Brain (organoid and tissue), 16 donors: ENCODE measurements at places on chromosomes 13 and 19. TPM values are rescaled to one million over a fixed set of nuclear protein-coding genes. Genes with fewer than 3 reads are reported as not detected.

DNA sequence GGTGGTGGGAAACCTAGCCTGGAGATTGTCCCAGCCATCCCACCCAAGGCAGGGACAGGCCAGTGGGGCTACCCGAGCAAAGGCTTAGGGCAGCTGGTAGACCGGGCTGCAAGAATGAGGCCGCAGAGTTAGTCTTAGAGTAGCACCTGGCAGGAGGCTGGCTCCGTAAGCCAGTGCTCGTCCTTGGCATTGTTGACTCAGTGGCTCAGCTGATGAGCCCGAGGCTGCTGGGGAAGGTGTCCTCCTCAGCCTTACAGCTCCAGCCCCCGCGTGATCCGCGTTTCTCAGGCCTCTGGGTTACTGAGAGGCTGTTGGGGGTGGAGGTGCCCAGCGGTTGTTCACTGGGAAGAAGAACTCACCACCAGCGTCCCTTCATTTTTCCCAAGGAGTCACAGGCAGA, 24.7 kb downstream of the PPP1R37 start:
- DNase-seq: no peak

DNA sequence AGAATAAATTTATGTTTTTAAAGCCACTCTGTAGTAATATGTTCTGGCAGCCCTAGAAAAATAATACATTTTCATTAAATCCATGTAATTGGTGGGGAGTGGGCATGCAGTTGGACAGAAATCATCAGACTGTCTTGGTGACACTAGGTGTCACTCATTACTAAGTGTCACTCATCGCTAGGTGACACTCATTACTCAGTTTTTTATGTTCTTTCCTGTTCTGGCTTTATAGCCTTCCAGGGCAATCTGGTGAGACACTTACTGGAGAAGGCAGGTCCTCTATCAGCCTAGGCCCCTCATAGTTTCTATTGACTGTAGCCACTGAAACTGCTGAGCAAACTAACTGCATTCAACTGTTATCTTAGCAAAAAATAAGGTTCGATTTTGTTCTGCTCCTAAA, 542.1 kb downstream of the SLITRK1 start:
- DNase-seq: no peak

DNA sequence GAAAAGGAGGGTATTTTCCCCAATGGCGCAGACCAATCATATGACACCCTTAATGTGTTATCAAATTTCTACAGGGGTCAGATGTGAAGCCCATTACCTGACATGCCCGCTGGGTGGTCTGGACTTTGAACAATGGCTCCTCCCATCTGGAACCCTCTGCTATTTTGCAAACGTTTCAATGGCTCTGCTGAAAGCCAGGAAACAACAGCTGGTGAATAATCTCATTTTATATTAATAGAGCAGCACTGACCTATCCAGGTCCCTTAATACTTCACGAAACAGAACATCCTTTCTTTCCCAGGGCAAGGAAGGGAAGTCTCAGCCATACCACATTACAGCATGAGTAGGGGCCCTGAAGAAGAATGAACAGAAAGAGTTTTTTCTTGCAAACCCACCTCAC, 20.3 kb upstream of the KPNA3 start:
- no peak for DNase-seq

GRCh38 chr13:43650882-43651281, 135.9 kb downstream of the ENOX1 start:
- DNase-seq: no peak

DNA sequence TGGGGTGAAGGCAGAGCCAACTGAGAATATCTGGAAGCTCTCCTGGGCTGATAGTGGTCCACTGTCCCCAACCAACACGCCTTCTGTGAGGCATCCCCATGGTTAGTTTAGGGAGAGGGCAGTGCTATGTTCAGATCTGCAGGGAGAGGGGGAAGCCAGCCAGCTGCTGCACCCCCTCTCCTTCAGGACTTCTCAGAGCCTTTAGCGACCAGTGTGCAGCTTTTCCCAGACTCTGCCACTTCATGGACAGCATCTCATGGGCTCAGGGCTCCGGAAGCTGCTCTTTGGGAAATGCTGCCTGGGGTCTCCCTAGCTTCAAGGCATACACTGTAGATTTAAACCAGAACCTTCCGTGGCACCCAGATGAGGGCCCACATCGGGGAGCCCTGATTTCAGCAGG, 33.5 kb downstream of the TMED1 start:
- no peak for DNase-seq

DNA sequence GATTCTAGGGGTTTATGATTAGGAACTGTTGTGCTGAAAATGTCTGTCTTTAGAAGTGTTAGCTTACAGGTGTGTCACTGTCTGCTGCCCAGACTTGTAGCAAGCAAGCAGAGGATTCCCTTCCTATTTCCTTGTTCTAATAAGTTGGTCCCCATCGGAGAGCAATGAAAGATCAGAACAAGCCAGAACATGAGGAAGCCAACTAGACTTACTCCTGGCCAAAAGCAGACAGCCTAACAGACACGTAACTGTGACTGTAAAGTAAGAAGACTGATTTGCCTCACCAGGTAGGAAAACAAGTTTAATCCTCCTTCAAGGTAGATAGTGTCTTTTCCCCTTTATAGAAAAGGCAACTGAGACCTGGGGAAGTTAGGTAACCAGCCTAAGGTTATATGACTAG, 12.5 kb downstream of the POLR1D start:
- DNase-seq: no peak

- DNase-seq: no peak
Measured at GRCh38 chr13:112839356-112840105, 129.5 kb upstream of the MCF2L start.

- no peak for DNase-seq
Measured at GRCh38 chr13:25868490-25868889, 183.3 kb downstream of the SHISA2 start.

Gene SAMD1
- 168 TPM for polyA plus RNA-seq

DNA sequence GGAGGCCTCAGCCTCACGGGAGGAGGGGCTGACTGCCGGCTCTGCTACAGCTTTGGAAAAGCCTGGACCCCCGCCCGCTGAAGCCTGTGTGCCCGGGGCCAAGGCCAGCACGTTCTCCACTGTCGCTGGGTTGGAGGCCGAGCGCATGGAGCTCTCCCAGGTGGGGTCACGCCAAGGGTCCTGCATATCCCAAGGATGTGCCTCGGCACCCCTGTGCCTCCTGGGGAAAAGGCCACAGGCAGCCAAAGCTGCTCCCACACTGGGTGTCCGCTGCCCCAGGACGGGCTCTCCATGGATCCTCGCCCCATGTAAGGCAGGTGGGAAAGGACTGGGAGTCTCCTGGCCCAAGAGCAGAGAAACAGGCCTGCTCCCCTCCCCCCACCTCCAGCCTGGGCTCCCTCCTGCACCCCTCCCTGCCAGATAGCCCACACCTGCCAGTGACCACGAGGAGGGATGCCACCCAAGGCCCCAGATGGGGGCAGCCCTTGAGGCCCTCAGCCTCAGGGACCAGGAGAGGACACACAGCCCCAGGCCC, 64.0 kb downstream of the MLLT1 start:
- DNase-seq: no peak

Gene VAV1
- polyA plus RNA-seq: 0.66 TPM

DNA sequence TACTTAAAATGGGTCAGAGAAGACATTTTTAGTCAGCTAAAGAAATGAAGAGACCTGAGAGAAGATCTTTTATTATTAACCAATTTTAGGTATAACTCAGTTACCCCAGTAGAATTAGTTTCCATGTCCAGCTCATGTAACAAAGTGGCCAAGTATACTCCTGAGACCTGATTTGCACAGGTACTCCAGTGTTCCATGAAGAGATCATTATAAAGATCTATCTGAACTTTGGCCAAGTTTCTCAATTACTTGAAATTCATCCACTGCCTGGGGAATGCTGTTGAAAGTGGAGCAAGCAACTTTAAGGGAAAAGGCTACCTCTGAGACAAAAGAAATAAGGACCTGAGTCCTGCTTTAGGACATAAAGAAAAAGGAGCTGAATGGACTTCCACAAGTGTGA, 47.0 kb downstream of the EDNRB start:
- DNase-seq: no peak

Gene SLC25A41
- polyA plus RNA-seq: 1.1 TPM

GRCh38 chr13:90443268-90443667, 904.2 kb upstream of the MIR17HG start:
- no peak for DNase-seq

Gene ETV2
- 5.6 TPM for polyA plus RNA-seq

Gene TEX26
- 0.34 TPM for polyA plus RNA-seq

DNA sequence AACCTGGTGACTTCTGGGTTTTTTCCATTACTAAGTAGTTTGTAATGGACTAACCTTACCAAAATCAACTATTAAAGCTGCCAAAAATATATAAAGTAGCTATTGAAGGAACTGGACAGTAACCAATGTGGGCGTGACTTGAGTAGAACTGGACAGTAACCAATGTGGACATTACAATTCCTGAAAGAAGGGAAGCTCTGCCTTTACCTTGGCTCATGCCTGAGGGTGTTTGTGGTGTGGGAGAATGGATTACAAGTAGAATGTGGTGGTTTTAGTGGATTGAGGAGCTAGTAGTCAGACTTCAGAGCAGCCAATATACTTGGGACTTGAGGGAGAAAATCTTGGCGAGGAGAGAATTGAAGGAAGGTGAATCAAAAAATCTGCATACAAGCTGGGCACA, 17.5 kb downstream of the LRRC63 start:
- DNase-seq: no peak

Gene CBY2
- 2.2 TPM for polyA plus RNA-seq

GRCh38 chr13:20140487-20140886, 20.4 kb downstream of the GJA3 start:
- DNase-seq: no peak

GRCh38 chr19:28508666-28509065, 704.3 kb downstream of the UQCRFS1 start:
- no peak for DNase-seq
